IMR-90 (cell line): ENCODE measurements at places on chromosomes 3 and 15.

DNA sequence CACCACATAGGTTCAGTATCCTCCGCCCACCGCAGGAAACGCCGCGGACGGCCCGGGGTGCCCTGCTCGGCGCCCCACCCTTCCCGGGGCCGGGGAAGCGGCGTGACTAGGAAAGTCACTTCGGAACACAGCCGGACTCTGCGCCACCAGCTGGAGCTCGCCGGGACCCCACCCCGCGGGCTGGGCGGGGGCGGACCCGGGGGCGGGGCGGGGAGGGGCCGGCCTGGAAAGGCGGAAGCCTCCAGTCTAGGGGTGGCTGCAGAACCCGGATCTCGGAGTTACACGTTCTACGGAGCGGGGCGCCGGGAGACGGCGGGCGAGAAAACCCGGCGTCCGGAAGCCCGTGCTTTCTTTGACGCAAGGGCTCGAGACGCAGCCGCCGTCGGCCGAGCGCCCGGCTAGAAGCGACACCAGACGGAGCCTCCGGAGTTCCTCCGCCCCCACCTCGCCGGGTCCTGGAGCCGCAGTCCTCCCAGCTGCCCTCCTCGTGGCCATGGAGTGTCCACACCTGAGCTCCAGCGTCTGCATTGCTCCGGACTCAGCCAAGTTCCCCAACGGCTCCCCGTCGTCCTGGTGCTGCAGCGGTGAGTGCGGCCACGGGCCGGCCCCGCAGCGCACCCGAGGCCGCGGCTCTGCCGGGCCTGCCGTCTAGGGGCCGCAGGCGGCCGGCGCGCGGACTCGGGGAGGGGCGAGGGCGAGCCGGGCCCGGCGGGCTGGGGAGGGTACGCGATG is at the start of gene USP3:
Gene USP3 (plus strand): TSS at position 347 of the 732 bp plus-strand sequence. CDS start 147 bp downstream, at position 494.
- peak; percentile 94 for DNase-seq

DNA sequence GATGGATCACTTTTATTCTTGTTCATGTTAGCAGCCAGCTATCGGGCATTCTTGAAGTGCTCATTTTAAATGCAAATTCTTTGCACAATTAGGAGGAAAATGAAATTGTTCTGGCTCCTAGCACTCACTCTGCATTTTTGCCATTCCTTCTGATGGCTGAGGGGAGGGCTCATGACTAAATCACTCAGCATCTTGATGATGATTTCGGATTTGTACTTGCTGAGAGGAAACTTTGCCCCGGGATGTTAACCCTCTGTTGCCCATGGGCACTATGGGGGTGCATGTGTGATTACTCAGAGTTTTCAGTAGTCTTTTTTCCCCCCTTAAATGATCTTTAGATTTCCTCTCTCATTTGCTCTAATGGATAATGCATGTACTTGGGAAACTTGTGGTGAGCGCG is 299.6 kb upstream of the C2CD4B start:
- DNase-seq: peak; percentile 67

GRCh38 chr3:150227839-150228238 is 180.3 kb upstream of the TSC22D2 start:
- DNase-seq: peak; percentile 69

DNA sequence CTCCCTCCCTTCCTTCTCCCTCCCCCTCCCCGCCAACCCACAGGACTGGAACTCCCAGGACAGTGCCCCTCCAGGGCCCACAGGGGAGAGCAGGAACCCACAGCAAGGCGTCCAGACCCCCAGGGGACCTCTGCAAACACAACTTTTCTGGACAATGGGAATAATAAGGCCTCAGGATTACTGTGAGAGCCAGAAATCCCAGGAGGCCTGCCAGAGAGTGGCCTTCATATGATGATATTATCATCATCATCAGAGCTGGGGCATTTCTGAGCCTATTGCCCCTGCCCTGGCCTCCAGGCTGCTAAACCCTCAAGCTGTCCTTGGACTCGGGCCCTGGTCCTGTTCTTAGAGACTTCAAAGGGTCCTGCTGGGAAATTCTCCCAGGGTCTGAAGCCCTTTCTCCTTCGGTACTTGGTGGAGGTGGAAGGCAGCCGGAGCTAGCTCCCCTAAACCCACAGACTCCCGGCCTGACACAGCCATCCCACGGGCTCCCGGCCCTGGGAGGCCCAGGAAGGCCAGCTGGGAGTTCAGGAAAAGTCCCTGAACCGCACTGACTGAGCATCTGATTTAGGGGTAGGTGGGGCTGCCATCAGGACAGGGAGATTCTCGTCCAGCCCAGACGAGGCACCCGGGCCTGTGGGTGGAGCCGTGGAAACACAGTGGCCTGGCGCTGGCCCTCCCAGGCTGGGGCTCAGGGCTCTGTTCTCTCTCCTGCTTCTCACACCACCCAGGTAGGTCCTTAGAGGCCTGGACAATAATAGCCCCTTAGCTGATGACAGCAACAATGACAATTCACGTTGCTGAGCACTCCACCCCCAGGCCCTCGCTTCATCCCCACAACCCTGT is 4.9 kb downstream of the CALML4 start:
- DNase-seq: no peak

- DNase-seq: no peak
Observed at GRCh38 chr15:62068071-62068809, 1.5 kb downstream of the C2CD4A start.

DNA sequence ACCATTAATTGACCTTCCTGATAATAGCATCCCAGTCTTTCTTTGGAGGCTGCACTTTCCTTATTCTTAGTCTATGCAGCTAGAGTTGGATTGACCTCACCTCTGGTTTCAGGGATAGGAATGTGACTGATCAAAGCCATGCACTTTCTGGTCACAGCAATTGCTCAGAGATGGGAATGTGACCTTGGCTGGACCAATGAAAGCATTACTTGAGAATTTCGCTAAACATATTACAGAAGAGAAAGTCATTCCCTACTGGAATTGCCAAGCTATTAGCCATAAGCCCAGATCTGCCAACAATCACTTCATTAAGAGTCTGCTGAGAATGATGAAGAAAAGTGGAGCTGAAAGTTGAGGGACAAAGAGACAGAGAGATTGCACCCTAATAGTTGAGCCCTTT is 32.7 kb downstream of the RTP1 start:
- peak; percentile 32 for DNase-seq

DNA sequence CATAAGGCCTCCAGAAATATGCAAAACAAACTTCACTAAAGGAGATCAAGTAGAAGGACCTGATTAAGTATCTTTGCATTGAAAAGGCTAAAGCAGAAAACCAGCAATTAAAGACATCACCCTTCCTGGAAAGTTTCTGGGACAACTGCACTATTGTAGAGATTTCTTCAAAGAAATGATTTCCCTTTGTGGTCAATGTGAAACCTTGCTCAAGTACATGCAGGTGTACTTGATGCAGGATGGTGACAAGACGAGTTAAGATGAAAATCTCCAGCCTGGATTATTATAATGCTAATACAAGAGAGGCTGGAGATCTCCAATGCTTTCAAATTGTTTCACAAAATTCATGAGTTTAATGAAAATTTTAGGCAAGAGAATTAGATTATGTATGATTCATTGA is 208.4 kb downstream of the TIGIT start:
- DNase-seq: no peak

GRCh38 chr15:97899981-97900380 is 60.5 kb upstream of the ARRDC4 start:
- no peak for DNase-seq

DNA sequence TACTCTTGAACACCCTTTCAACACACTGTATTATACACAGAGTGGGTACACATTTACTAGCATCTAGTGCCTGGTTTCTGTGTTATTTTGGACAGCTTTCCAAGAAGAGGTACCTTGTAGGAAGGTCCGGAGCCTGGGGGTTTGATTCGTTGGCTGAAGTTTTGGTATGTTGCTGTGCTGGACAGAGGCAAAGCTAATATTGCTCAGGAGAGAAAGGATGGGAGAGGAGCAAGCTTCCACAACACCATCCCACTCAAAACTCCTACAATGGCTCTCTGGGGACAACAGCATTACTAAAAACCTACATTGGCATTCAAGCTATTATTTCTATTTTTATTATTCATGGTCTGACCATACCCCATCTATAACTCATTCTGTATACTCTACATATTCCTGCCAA is 1.1 kb upstream of the LYSMD2 start:
- no peak for DNase-seq

DNA sequence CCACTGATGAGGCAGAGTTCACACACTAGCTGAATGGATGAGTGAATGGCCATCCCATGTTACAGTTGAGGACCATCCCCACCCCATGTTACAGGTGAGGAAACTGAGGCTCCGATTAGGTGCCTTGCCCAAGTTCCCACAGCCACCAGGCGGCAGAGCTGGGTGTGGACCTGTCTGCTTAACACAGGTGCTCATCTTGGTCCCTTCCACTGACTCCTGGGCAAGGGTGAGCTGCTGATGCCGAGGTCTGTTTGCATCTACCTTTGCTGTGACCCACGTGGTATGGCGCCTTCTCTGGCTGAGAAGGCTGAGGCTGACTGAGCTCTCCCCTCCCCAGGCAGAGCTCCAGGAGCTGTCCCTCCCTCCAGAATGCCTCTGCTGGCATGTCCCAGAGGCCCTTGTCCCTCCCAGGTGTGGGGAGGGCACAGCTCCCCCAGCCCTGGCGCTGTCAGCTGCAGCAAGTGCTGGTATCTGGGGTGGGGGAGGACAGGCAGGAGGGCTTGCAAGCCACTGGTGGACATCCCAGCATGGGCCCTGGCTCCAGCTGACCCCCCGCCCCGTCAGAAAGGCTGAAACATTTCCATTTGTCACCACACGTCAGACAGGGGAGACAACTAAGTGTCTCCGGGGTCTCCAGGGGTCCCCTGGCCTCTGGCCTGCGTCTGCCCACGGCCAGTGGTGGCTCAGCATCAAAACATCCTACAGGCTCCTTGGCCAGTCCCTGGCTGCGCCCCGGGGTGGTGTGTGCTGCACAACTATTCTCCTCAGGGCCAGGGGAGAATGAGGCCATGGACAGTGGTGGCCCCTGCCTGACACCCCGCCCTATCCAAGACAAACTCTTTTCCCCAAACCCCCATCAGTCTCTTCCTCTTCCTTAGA is 105.4 kb downstream of the ADCY5 start:
- no peak for DNase-seq

GRCh38 chr3:161821591-161821990 is 325.0 kb downstream of the OTOL1 start:
- DNase-seq: no peak

DNA sequence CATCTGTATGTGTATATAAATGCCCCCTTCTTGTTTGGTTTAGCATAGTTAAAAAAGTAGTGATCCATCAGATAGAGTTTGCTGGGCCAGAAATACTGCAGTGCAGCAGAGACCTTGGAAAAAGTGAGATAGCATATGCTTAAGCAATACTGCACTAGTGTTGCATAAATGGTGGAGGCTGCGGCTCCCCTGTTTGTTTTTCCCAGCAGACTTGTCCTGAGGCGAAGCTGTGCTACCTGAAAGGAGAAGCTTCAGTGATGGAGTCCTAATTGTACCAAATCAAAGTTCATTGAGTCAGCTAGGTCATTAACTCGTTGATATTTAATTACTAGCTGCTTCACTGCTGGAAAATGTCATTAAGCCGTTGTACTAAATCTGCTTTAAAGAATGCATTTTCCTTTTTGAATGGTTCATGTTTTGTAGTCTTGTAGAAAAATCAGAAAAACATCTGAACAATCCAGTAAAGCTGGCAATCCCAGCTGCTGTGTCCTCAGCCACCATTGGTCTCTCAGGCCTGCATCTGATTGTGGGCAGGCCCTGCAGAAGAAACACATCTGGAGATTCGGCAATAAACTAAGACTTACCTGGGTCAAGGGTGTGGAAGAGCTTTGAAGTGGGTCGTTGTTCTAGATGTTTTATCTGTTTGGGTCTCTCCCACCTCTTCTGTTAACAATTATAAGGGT is 169.6 kb downstream of the B3GALNT1 start:
- DNase-seq: no peak

DNA sequence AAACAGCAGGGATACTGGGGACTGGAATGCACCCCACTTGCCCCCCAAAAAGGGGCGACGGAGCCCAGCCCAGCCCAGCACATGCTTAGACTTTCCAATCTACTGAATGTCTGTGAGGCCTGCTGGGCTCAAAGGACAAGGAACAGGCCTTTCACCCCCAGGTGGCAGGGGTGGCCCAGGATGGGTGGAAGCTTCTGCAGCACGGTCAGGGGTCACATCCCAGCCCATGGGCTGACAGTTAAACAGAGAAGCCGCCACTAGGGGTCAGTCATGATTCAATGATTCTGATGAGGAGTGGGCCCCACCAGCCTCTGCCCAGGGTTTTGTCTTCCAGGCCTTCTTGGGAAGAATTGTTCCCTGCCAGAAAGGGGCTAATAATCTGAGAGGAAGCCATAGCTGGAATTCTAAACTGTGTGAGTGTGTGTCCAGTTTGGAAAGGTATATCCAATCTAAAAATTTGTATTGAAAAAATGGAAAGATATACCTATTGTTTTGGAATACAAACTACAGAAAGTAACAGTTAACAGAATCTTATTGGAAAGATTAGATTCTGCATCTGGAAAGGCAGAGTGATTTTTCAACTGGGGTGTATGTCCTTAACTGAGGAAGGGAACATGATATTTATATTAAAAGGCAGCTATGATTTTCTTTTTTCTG is 2.2 kb downstream of the CHRNB4 start:
- DNase-seq: peak; percentile 19

GRCh38 chr3:190001426-190001825 is 119.3 kb downstream of the P3H2 start:
- DNase-seq: no peak

DNA sequence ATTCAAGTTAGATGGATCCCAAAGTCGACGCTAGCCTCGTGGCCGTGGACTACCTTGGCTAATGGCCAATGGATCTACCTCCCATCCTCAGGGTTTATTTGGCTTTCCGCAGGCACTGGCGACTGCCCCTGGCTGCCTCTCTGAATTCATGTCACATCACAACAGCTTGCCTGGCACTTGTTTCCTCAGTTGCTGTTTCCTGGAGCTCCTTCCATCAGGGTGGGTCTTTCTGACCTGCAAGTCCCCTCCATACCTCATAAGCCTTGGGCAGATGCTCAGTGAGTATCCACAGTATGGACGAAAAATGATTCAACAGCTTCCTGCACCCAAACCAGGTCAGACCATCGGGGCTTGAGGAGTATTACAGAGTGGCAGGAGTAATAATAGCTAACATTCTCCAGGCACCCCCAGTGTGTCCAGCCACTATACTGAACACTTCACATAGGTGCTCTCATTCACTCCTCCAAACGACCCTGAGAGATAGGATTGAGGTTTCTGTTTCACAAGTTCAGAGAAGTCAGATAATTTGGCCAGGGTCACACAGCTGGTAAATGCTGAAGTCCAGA is 311.5 kb downstream of the TLE3 start:
- DNase-seq: no peak

- DNase-seq: no peak
Observed at GRCh38 chr15:100112636-100113305, 229.0 kb downstream of the ADAMTS17 start.

GRCh38 chr3:179308001-179308400 is 14.8 kb upstream of the ZNF639 start:
- peak; percentile 10 for DNase-seq
